ENCODE measurements at places on chromosomes 12 and 14.

- no peak for DNase-seq
These were observed 24.5 kb downstream of the POMT2 start for GRCh38 chr14:77296155-77296554.

GRCh38 chr12:60020068-60020467, 424.2 kb downstream of the SLC16A7 start:
- DNase-seq = no peak

- DNase-seq = peak; percentile 16
These were observed 6.3 kb upstream of the NFE2 start for GRCh38 chr12:54306925-54307741.

DNA sequence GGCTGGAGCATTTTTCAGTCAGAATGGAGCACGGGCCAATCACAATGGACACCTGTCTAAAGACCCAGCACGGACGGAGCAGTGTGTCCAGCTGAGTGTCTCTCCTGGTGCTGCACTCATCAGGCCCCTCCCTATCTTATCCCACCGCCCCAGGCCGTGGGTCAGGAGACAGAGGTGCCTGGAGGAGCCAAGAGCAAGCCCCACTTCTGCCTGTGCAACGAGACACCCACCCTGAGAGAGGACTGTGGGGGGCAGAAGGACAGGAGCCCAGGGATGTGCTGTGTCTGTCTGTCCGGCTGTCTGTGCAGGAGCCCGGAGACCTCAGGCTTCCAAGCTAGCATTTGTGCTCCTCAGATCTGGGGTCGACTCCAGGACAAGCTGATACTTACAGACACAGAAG, 69.6 kb upstream of the SFSWAP start:
- no peak for DNase-seq

DNA sequence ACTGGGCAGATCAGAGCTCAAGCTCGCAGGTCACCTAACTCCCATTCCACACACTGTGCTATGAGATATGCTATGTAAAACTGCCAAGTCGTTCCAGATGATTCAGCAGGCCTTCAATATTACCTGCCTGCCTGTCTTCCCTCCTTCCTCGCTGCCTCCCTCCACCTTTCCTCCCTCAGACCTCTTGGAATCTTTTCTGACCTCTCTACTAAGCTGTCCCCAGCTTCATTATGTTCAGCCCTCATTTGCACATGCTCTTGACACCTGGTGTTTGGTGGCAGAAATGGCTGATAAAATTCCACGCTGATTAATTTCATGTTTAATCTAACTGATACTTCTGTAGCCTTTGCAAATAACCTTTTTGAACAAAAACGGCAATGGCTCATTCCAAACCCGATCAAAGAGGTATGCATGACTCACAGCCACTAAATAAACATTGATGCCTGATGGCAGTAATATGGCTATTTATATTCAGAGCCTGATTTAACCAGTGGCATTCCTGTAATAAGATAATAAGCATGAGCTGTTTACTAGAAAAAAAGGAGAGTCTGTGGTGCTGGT, 130.8 kb upstream of the EGLN3 start:
- no peak for DNase-seq

DNA sequence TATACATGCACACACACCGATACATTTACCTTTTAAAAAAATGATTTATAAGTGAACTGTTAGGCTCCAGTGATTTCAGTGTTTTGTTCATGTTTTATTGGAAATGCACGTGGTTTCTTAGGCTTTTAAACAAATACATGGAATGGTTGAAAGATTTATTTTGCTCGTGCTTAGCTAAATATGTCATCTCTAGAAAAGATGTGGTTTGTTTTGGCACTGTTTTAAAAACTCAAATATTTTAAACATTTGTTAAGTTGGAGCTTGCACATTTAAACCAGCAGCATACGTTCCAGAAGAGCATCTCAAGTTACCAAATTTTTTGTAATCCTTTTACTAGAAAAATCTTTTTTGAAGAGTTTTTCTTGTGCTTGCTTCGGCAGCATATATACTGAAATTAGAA, 44.5 kb downstream of the FOXA1 start:
- no peak for DNase-seq
